ENCODE measurements at places on chromosomes 3 and 15. TPM values are rescaled to one million over a fixed set of nuclear protein-coding genes. Genes with fewer than 3 reads are reported as not detected.
A peak's percentile ranks its signal among the peaks of the same experiment; 100 is the strongest.

PLD1 gene
- total RNA-seq: 21.9 TPM

DNA sequence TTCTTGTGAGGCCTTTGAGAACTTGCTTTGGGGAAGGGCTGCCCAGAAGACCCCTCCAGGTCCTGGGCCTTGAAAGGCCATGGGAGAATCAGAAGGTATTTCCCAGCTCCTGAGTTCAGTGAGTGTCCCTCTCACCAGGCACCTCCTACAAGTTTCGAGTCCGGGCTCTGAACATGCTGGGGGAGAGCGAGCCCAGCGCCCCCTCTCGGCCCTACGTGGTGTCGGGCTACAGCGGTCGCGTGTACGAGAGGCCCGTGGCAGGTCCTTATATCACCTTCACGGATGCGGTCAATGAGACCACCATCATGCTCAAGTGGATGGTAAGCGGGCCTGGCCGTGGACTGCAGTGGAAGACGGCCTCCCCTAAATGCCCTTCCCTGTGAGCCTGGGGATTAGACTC lies 68.3 kb downstream of the BOC start:
- peaks cover 12% of the 10 kb centered on the region for H3K4me1 ChIP-seq
- H3K27ac ChIP-seq: no peak overlapping the region
- no peaks in the 10 kb centered on the region for H3K27me3 ChIP-seq
- no peaks in the 10 kb centered on the region for H3K36me3 ChIP-seq
- no peak overlapping the region for H3K4me3 ChIP-seq

GRCh38 chr15:101068961-101069653 lies 149.9 kb downstream of the LRRK1 start:
- no peak overlapping the region for H3K4me3 ChIP-seq
- H3K27ac ChIP-seq: peak overlapping the region; percentile 88
- peak; percentile 39 for DNase-seq
- H3K36me3 ChIP-seq: peaks cover 13% of the 10 kb centered on the region

DNA sequence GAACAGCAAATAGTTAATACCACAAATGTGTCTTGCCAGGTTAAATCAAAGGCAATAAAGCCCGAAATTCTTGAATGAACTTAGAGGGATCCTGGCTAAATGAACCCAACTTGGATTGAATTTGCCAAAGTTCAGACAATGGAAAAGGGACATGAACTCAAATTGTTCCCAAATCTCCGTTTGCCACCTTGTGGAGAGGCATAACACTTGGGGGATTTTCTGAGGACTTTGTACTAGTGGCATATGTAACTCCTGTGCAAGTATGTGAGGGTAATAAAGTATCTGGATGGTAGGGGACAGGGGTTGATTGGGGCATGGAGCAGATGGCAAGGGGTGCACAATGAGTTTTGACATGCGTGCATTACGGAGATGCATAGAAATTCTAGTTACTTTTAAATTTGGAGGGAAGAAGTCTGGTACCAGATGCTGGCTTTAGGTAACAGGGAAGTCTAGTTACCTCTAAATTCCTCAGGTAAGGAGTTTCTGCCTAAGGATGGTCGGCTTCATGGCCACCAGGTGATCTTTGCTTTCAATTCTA lies 1.2 kb upstream of the TCAIM start:
- H3K4me1 ChIP-seq: peaks cover 13% of the 10 kb centered on the region
- H3K27ac ChIP-seq: peak overlapping the region; percentile 63
- 0 out of 2 replicates have a peak, but pooled peaks cover 3% of the 10 kb centered on the region for H3K27me3 ChIP-seq
- H3K4me3 ChIP-seq: peak overlapping the region; percentile 71

DNA sequence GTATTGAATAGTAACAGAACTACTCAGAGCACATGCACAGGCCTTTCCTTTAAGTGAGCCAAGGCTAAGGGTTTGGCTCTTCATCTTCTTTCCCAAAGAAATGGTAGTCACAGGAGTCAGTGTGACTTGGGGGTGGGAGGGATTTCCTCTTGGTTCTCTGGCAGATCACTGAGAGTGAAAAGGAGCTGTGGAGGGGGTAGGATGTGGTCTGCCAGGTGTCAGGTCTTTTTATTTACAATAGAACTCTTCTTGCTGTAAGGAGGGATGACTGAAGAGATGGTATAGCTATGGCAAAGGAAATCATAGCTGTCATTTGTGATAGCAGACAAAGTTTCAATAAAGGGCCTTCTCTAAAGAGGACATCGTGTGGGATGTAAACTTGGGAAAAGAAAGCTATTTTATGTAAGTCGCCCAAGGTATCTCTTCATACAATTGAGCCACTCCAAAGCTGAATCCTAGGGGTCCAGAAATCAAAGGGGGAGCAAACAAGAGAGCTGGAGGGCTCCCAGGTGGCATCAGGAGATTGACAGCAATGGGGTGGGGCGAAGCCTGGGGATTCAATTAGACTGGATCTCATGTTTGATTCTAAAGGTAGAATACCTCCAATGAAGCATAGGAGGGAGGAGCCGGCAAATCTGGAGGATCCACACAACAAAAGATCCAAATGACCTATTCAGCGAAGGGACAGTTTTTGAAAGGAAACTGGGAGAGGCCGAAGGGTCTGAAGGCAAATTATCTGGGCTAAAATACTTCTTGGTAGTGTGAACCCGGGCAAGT lies 20.0 kb upstream of the CHD2 start:
- no peaks in the 10 kb centered on the region for H3K27me3 ChIP-seq
- peaks cover 24% of the 10 kb centered on the region for H3K36me3 ChIP-seq
- H3K27ac ChIP-seq: no peak overlapping the region
- H3K4me3 ChIP-seq: no peak overlapping the region
- DNase-seq: no peak
- peaks cover 15% of the 10 kb centered on the region for H3K4me1 ChIP-seq

GRCh38 chr3:23421811-23422516 lies 218.8 kb downstream of the UBE2E2 start:
- H3K36me3 ChIP-seq: no peaks in the 10 kb centered on the region
- H3K4me3 ChIP-seq: no peak overlapping the region
- no peak for DNase-seq

All from SJSA1 (cell line).